ENCODE measurements at places on chromosomes 5 and 9.

GRCh38 chr9:94005272-94005901 lies 50.2 kb upstream of the BARX1 start:
- no peak for DNase-seq

GRCh38 chr5:178207917-178208280 lies 3.6 kb downstream of the HNRNPAB start:
- no peak for DNase-seq

GRCh38 chr5:765948-766631 lies 18.4 kb downstream of the ZDHHC11B start:
- no peak for DNase-seq

DNA sequence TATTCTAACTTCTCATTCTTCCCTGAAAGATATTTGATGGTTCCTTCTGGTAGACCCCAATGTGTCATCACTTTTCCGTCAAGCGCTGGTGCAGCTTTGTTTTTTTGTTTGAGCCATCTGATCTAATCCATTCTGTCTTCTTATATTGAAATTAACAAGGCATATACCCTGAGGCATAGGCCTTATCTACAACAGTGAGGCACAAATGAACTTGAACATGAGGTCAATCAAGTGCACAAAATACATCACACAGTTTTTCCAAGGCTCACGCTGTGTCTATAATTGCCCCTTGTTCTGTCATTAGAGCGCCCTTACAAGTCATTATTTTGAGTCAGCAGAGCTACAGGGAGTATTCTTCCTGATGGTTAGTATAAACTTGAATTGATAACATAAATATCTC lies 406.6 kb downstream of the MAT2B start:
- DNase-seq: no peak

- no peak for DNase-seq
These were observed 21.0 kb upstream of the UBLCP1 start for GRCh38 chr5:159241946-159242552.

DNA sequence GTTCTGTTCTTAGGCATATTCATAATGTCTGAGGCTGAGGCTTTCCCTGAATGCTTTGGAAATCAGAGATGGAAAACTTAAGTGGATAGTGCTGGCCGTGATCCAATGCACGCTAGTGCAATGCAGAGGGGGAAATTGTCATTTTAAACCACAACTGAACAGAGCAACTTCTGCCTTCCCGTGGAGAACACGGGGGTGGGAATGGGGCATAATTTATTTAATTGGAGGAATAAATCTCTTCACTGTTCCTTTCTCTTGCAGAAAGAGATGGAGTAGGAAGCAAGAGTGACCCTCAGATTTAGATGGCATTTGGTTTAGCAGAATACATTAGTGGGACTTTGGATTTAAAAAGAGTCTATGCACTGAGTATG lies 22.9 kb upstream of the NREP start:
- DNase-seq: no peak

- DNase-seq: no peak
These were observed 215.5 kb upstream of the TMEM161B start for GRCh38 chr5:88483964-88484672.

GRCh38 chr9:127776195-127776923 lies 2.1 kb downstream of the SH2D3C start:
- no peak for DNase-seq

DNA sequence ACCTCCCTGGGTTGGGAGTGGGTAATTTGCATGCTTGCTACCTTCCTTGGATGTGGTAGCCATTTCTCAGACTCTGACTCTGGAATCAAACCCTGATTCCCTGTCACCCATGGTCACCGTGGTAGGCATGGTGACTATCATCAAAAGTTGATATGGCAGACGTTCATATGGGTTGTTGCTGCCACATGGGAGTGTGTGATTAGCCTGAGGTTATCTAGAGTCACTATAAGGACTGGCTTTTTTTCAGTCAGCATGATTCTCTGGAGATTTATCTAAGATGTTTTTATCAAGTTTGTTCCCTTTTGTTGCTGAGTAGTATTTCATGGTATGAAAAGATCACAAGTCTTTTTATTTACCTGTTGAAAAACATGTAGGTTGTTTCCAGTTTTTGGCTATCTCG lies 7.0 kb downstream of the RCL1 start:
- no peak for DNase-seq

DNA sequence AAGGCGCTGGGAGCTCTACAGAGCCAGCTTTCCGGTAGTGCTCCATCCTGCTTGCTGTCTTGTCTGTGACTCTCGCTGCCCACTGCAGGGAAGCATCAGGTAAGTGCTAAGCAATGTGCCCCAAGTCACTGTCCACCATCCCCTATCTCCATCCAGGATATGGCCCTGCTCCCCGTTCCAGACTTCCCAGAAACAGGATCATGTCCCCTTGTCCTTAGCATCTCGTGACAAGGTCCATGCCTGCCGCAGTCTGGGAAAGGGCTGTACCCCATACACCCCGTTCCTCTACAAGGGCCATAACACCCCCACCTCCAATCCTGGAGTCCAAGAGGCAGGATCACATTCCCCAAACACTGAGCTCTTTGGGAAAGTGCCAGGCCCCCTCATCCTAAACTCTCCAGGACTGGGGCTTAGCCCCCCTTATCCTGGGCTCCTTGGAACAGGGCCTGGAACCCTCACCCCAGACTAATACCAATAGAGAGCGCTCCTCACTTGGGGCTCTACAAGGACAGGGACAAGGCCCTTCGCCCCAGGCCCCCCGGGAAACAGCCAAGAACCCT lies 566 bp downstream of the RPP25L start:
- no peak for DNase-seq

GRCh38 chr5:173891308-173892116 lies 3.4 kb downstream of the CPEB4 start:
- DNase-seq: no peak

GRCh38 chr9:131728961-131729360 lies 10.9 kb downstream of the RAPGEF1 start:
- DNase-seq: peak; percentile 92

- no peak for DNase-seq
These were observed 447.0 kb downstream of the KIF4B start for GRCh38 chr5:155460501-155460931.

DNA sequence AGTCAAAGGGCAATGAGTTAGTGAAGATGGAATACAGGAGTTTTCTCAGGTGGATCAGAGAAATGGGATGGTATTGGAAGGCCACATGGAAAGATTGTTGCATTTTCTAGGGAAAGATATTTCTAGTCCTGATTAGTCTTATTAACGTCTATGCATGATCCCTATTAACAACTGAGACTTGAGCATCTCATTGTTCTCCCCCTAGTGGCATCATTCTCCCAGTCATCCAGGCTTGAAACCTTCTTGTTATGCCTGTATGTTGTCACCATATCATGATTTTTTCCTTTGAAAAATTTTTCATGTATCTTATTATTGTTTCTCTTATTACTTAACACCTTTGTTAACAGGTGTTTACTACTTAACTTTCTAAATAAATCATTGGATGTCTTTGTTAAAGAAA lies 34.4 kb downstream of the KIF2A start:
- peak; percentile 25 for DNase-seq

DNA sequence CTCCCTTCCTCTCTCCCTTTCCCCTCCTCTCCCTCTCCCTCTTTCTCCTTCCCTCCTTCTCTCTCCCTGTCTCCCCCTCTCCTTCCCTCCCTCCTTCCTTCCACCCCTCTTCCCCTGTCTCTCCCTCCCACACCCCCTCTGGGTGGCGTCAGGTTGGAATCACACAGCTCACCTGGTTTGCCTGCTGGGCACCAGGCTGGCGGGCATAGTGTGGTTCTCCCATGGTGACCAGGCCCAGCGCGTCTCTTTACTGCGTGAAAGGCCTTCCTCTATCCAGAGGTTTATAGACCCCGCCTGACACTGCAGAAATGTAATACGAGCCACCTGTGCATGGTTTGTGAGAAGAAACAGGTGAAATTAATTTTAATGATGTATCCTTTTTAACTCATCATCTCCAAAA lies 76.2 kb downstream of the MRPL36 start:
- no peak for DNase-seq

GRCh38 chr9:27712806-27713205 lies 139.5 kb upstream of the C9orf72 start:
- no peak for DNase-seq

GRCh38 chr9:14373336-14373666 lies 59.4 kb upstream of the NFIB start:
- DNase-seq: no peak

GRCh38 chr9:76200745-76201144 lies 193.5 kb downstream of the RFK start:
- no peak for DNase-seq

DNA sequence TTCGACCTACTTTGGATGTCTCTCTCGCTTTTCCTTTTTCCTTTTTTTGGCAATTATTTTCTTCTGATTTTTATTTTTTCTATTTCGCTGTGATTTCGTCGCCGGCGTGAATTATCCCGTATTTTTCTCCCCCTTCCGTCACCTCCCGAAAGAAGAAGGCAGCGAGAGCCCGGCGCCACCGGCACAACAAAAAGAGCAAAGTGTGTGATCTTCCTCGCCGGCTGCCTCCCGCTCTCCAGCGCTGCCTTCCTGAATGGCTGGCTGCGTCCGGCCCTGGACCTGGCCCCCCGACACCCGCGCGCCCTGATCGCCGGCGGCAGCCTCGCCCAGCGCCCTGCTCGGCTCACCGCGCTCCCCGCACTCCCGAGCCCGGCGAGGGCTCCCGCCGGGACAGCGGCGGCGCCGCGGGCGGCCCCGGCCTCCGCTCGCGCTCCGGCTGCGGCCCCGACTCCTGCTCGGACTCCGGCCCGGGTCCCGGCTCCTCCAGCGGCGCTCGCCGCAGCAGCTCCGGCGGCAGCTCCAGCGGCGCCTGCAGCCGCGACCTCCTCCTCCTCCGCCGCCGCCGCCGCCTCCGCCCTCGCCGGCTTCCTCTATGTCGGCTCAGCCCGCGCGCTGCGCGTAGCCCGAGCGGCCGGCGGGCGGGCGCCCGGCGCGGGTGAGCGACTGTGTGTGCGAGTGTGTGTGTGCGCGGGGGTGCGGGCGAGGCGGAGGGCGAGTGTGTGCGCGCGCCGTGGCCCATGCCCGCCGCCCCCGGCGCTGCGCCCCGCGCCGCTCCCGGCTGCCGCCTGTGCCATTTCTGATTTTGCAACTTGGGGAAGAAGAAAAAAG lies 960 bp downstream of the NR2F1 start:
- DNase-seq: peak; percentile 45

GRCh38 chr9:74497748-74498620 lies 849 bp downstream of the RORB start:
- peak; percentile 32 for DNase-seq
